Osteoblast (primary cell): ENCODE measurements at places on chromosomes 3 and 15. TPM values are rescaled to one million over a fixed set of nuclear protein-coding genes. Genes with fewer than 3 reads are reported as not detected.

Gene SLC28A1
- total RNA-seq: not detected in 2 replicates

Gene HAUS2
- 18.5 and 20.6 TPM in 2 replicates for total RNA-seq

Gene GRK7
- not detected in 2 replicates for total RNA-seq

Gene PRR23C
- total RNA-seq: not detected in 2 replicates

Gene CX3CR1
- total RNA-seq: under 0.01 TPM in 2 replicates

Gene TLR9
- total RNA-seq: not detected in 2 replicates

Gene ARHGEF3
- total RNA-seq: 21.7 and 22.7 TPM in 2 replicates

Gene OXTR
- 2.5 and 6.2 TPM in 2 replicates for total RNA-seq

Gene CTXN2
- total RNA-seq: not detected in 2 replicates

Gene PLA2G4D
- total RNA-seq: not detected in 2 replicates
